Body of pancreas (tissue), 4 donors: ENCODE measurements at places on chromosomes 2 and 18. TPM values are rescaled to one million over a fixed set of nuclear protein-coding genes. Genes with fewer than 3 reads are reported as not detected.

The ALPG gene
- not detected for total RNA-seq

The CCT4 gene
- total RNA-seq, result 33.3 TPM

The MAP4K4 gene
- total RNA-seq, result 22.1 TPM

The NEU2 gene
- total RNA-seq, result not detected

The EMX1 gene
- 0.26 TPM for total RNA-seq

The CYP27A1 gene
- 9.9 TPM for total RNA-seq

The TFCP2L1 gene
- 8.3 TPM for total RNA-seq

The POU3F3 gene
- total RNA-seq, result not detected

The CRYBA2 gene
- total RNA-seq, result 26.4 TPM
